ENCODE measurements at places on chromosomes 7 and 10.
A peak's percentile ranks its signal among the peaks of the same experiment; 100 is the strongest.

GRCh38 chr10:26368463-26368862 is 69.7 kb upstream of the APBB1IP start:
- no peak for DNase-seq

DNA sequence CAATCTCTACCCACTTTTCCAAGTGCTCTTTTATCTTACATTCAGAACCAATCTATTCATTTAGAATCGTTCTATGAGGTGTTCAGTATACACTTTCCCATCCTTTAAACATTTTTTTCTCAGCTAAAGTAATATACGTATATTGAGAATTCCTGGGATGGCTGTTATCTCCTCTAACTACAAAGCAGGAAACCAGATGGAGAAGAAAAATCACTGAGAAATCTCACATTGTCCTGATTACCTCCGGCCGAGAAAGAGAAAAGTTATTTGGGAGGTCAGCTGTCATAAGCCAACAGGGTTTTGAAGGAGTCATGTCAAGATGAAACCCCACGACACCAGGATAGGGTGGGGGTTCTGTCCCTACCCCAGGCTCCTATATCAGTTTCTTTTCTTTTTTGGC is 99.2 kb upstream of the KDM7A start:
- no peak for DNase-seq

GRCh38 chr7:28332046-28332445 is 80.3 kb upstream of the CREB5 start:
- no peak for DNase-seq

GRCh38 chr7:117750612-117751563 is 122.4 kb downstream of the CTTNBP2 start:
- DNase-seq, result peak; percentile 37

GRCh38 chr10:51619365-51619764 is 80.0 kb downstream of the CSTF2T start:
- no peak for DNase-seq

- no peak for DNase-seq
These were observed 14.7 kb downstream of the SRI start for GRCh38 chr7:88205179-88205578.

- DNase-seq, result no peak
These were observed 24.4 kb upstream of the CHST15 start for GRCh38 chr10:124117833-124118232.

GRCh38 chr10:87691506-87692070 is 31.9 kb downstream of the PAPSS2 start:
- no peak for DNase-seq

GRCh38 chr10:132311338-132311939 is 3.7 kb upstream of the STK32C start:
- no peak for DNase-seq

- no peak for DNase-seq
These were observed 4.3 kb downstream of the ZNF3 start for GRCh38 chr7:100077205-100077604.

DNA sequence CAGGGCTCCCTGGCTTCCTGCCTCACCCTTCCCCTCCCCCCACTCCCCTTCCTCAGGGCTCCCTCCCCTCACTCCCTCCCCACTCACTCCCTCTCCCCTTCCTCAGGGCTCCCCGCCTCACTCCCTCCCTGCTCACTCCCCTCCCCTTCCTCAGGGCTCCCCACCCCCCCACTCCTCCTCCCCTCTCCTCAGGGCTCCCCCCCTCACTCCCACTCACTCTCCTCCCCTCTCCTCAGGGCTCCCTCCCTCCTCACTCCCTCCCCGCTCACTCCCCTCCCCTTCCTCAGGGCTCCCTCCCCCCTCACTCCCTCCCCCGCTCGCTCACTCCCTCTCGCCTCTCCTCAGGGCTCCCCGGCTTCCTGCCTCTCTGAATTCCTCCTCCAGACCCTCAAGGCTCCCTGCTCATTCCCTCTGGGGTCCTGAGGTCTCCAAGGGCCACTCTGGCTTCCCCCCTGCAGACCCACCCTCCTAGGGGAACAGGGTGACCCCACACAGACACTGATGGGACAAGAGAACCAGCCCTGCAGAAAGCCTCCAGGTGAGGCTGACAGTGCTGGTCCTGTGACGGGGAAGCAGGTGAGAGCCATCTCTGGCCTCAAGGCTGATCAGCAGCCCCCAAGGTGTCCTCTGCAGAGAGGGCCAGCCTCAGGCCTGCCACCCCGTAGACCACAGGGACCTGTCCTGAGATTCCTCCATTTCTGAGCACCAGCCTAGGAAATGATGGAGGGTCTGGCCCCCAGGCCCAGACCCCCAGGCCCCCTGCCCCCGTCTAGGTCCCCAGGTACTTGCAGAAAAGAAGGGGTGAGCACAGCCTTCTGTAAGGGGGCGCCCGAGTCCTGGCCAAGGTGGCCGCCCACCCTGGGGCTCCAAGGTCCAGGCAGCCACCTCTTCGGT is 47.2 kb downstream of the PWWP2B start:
- DNase-seq, result no peak

DNA sequence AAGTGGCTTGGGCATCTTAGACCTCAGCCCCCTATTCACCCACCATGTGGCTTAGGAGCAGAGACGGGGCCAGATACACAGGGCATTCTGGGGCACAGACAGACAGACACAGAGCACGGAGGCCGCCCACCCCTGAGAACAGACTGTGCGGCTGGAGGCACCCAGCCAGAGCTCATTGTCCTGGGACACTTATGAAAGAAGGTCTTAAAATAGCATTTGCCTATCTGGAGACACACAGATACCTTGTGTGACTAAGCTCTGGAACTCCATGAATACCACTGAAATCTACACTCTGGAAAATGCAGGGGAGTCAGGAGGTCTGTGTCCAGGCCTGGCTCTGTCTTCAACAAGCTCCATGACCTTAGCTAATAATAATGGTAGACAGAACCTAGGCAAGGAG is 41.4 kb upstream of the ADO start:
- DNase-seq, result no peak

GRCh38 chr10:131004276-131004675 is 307.2 kb downstream of the TCERG1L start:
- DNase-seq, result no peak

All from LHCN-M2 (cell line).